ENCODE measurements at places on chromosomes 1 and 21. TPM values are rescaled to one million over a fixed set of nuclear protein-coding genes. Genes with fewer than 3 reads are reported as not detected.

Gene MYOC
- total RNA-seq: 4.4 TPM

Gene ABCD3
- 54.1 TPM for total RNA-seq

Gene C1orf216
- total RNA-seq: 13.1 TPM

Gene BLACAT1
- 0.24 TPM for total RNA-seq

Gene TNFRSF18
- total RNA-seq: 0.55 TPM

Gene AMY2A
- not detected for total RNA-seq

Gene APOBEC4
- total RNA-seq: not detected

Gene ANGPTL3
- not detected for total RNA-seq

Gene SERTAD4
- 4.2 TPM for total RNA-seq

Gene KRTAP19-3
- total RNA-seq: not detected

Gene KIF26B
- 1.3 TPM for total RNA-seq

Gene COL8A2
- 4.5 TPM for total RNA-seq

Gene SPATA46
- total RNA-seq: not detected

Gene KCNQ4
- 1.0 TPM for total RNA-seq

Gene ESPN
- total RNA-seq: not detected

Gene HUNK
- total RNA-seq: 2.0 TPM

Gene RERE
- total RNA-seq: 99.8 TPM

Gene GJA5
- 114 TPM for total RNA-seq

Gene A3GALT2
- total RNA-seq: not detected

Data from right atrium auricular region (tissue), 2 donors.